ENCODE measurements at places on chromosomes 11 and 22.

DNA sequence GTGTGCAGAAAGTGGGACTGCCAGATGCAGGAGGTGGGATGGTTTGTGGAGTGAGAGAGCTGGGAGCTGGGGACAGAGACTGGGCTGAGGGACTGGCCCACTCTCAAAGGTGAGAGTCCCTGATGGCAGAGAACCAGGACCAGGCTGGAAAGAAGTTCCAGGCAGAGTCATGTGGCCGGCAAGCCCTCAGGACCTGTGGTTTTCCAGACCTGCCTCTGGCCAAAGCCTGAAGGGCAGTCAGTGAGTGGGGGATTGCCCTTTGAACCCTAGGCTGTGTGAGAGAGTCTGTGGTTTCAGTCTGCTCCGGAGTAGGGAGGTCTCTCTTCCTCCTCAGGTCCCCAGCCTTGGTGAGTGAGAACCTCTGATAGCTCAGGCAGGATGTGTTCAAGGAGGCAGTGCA is 17.0 kb downstream of the KCNC1 start:
- peak; percentile 5 for DNase-seq

DNA sequence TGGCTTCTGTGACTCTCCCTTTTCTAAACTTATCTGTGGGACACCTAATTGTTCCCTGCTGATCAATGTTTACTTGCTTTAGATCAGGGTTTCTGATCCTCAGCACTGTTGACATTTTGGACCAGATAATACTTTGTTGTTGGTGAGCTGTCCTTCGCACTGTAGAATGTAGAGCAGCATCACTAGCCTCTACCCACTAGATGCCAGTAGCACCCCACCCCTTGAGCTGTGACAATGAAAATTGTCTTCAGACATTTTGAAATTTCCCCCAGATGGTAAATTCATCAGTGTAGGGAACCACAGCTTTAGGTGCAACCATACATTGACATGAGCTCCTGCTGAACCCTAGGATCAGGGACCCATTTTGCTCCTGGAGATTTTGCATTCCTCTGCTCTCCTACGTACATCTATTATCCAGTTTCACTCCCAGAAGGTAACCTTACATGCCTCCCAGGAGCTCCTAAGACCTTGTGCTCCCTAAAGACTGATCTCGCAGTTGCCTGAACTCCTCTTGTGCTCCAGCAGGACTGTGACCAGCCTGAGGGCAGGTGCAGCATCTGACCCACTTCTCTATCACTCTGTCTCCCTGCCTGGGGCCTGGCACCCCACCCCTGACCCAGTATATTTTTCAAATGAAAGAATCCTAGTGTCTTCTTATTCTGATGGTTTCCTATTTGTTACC is 107.8 kb downstream of the FAR1 start:
- no peak for DNase-seq

DNA sequence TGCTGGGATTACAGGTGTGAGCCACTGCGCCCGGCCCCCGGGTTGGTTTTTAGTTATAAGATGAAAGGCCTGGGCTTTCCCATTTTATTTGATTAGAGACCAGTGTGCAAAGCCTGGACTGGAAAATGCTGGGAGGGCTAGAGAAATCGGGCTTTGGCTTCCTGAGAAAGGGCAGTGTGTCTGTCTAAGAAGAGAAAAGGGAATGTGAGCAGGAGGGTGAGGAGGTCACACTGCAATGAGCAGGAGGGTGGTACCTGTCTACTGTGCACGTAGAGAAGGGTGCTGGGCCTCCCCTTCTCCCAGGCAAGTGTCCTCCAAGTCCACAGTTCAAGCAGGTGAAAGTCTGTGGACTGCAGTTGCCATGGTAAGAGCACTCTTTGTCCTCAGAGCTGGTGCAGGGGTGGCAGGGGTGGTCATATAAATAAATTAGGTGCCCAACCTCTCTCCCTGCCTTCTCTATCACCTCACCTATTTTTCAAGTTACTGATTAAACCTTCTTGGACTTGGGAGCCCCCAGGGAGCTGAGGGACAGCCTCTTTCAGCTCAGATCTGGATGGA is 30.8 kb downstream of the SLC5A1 start:
- DNase-seq, result no peak

DNA sequence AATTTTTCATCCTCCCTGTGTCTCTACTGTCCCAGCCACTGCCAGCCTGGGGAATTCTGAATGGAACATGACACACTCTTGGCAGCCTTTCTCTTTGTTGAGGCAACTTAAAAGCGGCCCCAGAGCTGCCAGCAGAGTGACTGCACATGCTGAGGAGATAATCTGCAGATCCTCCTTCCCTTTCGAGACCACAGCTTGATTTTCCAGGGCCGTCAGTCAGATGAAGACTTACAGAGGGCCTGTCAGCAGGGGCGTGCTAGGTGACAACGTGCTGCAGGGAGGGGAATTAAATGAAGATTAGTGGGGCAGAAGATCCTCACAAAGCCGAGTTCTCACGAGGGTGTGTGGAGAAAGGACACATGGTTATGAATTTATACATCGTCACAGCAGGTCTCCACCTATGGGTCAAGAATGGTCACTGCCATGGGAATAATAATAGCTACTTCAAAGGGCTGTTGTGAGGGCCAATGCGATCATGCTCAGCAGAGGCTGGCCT is 193.5 kb upstream of the PITPNB start:
- peak; percentile 44 for DNase-seq

GRCh38 chr11:99901175-99901574 is 785.9 kb upstream of the ARHGAP42 start:
- no peak for DNase-seq

DNA sequence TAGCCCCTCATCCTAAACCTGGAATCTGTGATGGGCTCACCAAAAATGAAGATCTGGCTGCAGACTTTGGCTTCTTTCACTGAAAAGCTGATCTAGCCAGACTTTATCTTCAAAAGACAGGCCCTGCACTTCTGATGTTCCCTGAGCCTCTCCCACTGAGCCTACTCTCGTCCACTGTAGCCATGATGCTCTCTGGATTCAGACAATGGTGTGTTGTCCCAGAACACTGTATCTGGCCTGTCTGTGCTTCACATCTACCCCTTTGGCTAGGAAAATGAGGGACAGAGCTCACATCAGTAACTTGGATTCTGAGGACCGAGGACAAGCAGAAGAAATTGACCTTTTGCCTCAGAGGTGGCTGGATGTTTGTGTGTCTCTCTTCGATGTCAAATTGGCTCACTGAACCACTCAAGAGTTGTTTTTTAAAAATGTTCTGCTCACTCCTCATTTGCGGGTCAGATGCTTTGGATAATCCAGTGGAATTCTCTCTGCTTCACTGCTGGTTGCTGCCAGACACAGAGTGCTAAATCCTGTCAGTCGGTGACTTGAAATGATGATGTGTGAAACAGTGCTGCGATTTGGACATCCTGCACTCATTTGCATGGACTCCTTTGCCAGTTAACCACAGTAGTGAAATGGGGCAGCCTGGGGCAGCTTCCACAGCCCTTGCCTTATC is 67.5 kb downstream of the ARFGAP2 start:
- no peak for DNase-seq

GRCh38 chr11:99519095-99519494 is 498.3 kb downstream of the CNTN5 start:
- DNase-seq, result no peak

- peak; percentile 74 for DNase-seq
These were observed 51.2 kb upstream of the EMID1 start for GRCh38 chr22:29154364-29155048.

DNA sequence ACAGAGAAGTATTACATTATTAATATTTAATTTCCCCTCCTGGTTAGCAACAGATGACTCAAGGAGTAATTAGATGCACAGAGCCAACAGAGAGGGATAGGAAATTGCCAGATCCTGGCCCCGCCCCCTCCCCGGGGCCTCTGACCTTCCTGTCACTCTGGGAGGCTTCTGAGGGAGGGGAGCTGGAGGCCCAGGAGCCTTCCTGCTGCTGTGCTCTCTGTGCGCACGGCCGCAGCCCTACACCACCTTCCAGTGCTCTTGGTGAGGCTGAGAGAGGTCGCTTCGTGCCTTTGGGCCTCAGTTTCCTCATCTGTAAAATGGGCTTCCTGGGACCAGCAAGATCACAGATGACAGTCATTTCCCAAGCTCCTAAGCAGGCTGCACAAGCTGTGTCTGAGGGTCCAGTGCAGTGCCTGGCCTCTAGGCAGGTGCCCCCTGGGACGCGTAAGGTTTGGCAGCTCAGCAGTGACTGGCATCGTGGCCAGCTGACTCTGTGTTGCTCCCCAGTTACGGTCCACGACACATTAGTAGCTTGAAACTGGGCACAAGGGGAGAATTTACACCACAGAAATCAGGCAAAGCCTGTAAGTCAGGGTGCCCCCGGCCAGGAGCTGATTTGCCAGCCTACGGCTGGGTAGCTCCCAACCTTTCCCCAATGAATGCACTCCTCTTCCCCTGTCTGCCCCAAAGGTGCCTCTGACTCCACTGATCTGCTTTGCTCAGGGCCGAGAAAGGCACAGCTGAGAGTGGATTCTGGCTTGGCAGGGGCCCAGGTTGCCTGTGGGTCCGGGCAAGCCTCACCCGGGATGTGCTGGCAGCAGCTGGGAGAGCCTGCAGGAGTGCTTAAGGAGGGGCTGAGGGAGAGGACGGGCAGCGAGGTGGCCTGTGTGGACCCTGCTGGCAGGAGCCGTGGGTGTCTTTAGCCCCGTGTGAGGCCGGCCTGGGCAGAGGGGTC is 2.3 kb downstream of the ADORA2A start:
- peak; percentile 71 for DNase-seq

DNA sequence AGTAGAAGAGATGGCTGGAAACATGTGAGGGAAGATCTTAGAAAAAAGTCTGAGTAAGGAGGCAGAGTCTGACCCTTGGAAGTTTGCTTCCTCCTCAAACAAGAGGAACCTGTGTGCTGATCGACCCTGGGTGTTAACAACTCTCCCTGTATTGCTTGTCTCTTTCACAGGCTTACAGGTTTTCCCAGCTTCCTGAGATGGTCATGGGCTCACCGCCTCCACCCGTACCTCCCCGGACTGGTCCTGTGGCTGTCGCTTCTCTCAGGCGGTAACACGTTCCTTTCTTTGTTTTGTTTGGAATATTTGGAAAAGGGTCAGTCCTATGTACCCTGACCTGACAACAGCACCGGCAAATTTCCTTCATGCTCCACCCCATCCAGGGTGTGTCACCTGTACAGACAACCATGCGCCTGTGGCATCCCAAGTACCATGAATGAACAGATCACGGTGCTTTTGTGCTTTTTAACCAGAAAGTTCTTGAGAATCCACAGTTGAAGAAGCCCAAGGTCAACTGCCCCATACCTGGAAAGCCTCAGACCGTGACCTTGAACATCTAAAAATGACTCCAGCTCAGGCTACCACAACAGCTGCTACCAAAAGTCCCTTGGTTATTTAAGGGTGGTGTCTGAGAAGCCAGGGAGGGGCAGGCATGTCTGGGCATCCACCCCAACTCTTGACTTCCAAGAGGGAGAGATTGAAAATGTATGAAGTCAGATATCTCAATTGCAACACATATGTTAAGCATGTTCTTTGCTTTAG is 44.6 kb downstream of the C11orf91 start:
- DNase-seq, result no peak

- no peak for DNase-seq
These were observed 578.0 kb upstream of the CADM1 start for GRCh38 chr11:116082256-116082655.

DNA sequence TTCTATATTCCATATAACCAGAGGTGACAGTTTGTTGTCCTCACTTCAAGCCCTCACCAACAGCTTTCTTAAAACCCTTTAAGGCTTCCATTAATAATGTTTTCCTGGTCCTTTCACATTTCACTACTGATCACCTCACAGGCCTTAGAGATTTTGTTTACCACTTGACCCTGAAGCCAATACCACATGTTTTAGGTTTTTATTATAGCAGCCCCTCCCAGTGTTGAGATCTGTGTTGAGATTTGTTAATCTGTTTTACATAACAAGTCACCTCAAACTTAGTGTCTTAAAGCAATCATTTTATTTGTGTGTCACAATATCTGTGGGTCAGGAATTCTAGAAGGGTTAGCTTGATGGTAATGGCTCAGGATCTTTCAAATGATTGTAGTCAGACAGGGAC is 49.9 kb downstream of the FAR1 start:
- no peak for DNase-seq

DNA sequence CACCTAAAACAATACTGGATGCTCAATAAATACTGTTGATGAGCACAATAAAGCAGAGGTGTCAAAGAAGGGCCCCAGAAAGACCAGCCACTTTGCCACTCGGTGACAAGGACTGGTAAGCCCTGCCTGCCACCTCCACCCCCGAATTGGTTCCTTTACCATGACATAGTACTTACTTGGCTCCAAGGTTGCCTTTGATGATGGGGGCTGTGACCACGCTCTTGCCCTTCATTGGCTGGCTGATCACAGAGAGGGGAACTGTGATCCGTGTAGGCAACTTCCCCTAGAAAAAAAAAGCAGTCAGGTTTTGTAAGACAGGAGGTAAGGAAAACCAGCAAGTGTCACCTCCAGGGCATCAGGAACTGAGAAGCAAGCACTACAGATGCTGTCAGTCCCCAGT is 29.7 kb downstream of the NFRKB start:
- no peak for DNase-seq

DNA sequence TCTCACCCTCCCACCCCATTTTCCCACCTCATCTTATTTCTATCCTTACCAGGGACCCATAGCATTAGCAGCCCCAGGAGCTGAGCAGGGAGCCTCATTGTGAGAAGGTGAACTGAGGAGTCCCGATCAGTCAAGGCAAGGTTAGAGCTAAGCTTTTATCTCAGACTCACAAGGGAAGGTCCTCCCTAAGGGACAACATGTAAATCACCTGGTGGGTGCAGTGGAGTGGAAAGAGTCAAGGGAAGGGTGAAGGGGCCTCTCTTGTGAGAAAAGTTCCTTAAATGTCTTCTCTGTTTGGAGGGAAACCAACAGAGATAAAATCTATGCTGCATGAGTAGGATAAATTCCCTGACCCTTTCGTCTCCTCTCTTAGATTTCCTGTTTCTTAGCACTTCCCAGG is 85.9 kb downstream of the GAB4 start:
- DNase-seq, result no peak

DNA sequence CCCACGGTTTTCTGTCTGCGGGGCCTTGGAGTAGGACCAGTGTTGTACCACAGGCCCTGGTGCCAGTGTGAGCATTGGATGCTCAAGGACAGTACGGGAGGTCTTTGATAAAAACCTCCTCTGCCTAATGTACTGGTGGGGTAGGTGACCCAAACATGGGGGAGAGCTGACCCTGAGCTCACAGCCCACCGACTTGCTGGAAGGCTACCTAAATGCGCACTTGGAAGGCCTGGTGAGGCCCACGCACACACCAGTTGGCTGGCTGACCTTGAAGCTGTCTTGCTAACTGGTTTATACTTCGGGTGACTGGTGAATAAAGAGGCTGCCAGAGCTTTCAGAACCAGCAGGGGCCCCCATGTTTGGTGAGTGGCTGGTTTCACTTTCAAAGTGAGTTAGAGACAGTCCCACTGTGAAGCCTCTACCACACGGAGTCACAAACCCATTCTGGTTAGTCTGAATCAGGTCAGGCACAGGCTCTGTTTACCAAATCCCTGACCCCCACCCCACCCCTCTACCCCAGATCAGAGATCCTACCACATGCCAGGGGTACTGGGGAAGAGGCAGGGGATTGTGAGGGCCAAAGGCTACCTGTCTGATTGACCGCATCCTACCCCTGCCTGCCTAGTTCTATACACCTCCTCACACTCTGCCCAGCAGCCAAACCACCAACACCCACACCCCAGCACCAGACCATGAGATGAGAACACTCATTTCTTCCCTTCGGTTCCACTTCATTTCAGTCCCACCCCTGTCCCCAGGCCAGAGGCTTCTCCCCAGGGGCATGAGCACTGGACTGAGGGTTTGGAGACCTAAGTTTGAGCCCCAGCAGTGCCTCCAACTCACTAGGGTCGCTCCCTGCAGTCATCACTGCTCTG is 12.7 kb upstream of the IL2RB start:
- DNase-seq, result no peak
